ENCODE measurements at places on chromosomes 16 and 17.

GRCh38 chr17:48679385-48680096, 42.8 kb downstream of the PRAC1 start:
- no peak for DNase-seq

DNA sequence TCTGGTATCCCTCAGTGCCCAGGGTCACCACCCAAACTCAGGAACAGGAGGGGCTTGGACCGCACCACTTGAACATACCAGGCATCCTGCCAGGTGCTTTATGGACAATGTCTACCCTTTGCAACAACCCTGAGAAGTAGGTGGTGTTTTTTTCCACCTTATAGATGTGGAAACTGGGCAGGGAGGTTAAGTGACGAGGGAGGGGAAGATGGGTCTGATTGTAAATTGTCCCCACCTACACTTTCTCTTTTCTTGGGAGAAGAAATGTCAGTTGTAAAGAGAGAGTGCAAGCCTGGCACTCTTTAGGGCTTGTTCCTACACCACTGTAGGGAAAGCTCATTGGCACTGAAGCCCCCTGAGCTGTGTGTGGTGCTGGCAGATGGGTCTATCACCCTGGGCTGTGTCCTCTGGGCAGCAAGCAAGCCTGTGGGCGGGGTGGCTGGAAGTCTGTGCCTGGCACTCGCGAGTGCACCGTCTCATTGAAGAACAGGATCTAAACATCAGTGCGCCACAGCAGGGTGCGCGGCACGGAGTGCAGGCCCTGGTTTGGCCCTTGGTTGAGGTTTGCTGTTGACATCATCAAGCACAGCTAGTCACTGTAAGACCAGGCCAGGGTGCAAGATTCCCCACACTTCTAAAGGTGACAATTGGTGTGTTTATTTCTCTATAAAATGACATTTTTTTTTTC, 15.1 kb downstream of the NOD2 start:
- DNase-seq: no peak

DNA sequence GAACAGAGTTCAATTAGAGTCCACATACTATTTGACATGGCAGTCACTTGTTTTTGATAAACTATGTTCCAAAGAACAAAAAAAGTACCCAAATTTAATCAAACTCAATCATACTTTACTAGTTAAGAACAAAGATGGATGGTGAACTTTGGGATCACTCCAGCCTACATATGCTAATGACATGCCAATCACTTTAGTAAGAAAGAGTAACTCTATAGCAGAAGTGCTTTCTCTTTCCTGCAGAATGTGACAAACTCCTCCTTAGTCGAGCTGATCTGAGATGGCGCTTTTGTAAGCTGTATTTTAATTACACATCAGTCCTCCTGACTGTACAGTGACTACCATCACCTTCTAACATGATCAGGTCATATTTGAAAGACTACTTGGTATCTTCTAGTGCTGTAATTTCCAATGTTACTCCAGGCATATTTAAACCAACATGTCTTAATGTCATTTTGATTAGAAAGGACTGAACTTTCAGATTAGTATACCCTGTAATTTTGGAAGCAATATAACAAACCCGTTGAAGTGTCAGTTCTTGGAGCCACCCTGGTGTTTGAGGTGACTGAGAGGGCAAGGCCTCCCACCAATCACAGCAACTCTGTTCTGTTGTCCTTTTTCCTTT, 4.1 kb downstream of the NETO2 start:
- no peak for DNase-seq

DNA sequence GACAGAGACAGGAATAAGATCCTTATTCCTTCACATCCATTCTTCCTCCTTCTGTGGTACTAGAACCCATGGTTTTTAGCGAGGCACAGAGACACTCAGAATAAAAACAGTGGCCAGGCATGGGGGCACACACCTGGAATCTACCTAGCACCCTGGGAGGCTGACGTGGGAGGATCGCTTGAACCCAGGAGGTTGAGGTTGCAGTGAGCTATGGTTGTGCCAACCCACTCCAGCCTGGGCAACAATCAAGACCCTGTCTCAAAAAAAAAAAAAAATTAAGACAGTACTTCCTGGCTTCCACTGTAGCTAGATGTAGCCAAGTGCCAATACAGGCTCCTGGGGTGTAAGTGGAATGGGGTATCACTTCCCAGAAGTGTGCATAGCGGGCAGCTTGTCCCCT, 7.4 kb upstream of the SPNS1 start:
- DNase-seq: no peak

DNA sequence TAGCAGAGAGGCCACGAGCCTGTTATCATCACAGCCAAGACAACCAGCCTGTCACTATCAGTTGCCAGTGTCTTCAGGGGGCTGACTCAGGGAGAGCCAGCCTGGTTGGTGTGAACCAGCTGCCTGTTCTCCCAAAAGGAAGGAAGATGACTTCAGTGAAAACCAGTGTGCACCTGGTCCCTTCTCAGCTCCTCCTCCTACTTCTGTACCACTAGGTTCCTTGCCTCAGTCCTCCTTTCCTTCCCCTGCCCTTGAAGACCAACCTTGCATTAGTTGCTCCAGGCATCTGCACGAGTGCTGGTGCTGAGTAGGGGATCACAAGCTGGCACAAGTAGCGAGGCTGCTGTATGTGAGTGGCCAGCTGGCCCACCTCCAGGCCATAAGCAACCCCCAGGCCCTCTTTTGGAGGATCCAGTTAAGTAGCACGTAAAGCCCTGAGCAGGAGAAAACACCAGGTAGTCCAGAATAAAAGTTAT, 8.5 kb downstream of the TUBG1 start:
- no peak for DNase-seq

GRCh38 chr16:74034862-74035261, 261.8 kb upstream of the PSMD7 start:
- DNase-seq: no peak

DNA sequence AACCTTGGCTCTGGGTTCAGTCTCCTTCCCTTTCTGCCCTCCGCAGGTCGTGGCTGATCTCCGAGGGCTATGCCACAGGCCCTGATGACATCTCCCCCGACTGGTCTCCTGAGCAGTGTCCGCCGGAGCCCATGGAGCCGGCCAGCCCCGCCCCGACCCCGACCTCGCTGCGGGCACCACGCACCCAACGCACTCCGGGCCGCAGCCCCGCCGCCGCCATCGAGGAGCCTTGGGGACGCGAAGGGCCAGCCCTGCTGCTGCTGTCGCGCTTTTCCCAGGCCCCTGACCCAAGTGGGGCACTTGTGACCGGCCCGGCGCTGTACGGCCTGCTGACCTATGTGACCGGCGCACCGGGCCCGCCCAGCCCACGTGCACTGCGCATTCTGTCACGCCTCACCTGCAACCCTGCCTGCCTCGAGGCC, 5.1 kb downstream of the ARMC5 start:
- no peak for DNase-seq

DNA sequence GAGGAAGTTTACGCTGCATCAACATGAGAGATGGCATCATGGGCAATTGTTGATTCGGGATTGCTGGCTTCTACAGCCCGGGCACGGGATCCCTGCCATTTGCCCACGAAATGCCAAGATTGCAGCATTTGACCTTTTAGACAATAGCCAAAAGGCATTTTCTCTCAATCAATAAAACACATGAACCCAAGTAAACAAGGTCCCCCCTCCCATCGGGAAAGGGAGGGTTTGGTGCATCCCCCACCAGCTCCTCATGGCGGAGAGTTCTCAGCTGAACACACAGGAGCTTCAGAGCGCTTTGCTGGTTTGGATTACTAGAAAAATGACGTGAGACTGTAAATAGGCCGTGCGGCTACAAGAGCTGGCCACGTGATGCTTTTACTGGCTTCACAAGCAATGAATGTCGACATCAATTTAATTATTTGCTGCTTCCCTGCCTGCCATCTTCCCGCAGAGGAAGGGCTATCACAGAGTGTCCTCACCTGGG, 147.6 kb downstream of the C16orf95 start:
- DNase-seq: no peak

DNA sequence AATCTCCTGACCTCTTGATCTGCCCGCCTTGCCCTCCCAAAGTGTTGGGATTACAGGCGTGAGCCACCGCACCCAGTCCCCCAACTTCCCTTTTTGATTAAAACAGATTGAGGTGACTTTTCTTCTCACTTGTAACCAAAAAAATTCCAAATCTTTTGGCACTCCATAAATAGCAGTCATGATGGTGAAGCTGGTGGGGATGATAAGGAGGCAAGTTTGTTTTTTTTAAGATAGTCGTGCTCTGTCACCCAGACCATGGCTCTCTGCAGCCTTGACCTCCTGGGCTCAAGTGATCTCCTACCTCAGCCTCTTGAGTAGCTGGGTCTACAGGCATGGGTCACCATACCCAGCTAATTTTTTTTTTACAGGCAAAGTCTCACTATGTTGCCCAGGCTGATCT, 34.7 kb upstream of the PLCG2 start:
- DNase-seq: no peak

GRCh38 chr16:9539346-9539745, 447.9 kb downstream of the HAPSTR1 start:
- DNase-seq: no peak

- DNase-seq: no peak
These were observed 10.2 kb downstream of the MYO19 start for GRCh38 chr17:36524428-36524876.

DNA sequence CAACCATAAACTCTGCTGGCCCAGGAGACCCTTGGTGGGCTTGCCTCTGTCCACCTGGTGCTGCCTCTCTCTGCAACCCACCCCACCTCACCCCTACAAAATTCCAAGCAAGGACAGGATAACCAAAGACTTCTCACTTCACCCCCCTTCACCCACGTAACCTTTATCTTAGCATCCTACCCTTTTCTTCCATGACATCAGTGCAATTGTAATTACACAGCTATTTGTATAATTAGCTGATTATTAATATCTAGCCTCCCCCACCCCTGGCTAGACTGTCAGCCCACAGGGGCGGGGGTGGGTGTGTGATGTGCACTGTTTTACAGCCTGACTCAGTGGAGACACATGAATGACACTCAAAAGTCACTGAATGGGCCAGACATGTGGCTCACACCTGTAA, 262.2 kb downstream of the MRTFB start:
- DNase-seq: no peak

DNA sequence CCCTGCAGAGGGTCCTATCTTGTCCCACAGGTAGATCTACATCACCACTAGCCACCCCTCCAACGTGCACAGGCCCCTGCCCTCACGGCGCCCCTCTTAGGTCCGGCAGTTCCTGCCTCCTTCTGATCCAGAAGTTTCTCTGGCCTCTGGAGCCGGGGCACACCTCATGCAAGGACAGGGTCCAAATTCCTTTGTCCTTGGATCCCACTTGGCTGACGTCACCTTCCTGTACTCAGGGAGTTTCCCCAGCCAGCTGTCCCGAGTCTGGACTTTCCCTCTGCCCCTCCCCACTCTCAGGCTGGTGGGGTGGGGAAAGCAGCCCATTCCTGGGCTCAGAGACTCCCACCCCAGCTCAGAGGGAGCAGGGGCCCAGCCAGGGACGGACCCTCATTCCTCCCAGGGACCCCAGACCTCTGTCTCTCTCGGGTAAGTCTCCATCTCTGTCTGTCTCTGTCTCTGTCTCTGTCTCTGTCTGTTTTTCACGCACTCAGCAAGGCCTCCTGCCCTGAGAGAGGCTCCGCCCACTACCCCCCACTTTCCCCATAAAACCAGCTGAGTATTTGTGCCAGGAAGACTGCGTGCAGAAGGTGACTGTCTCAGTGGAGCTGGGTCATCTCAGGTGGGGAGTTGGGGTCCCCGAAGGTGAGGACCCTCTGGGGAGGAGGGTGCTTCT, at the start of gene IL32:
TSS of gene IL32 (plus strand) at position 572 of the 673 bp plus-strand sequence. CDS start 172 bp downstream, outside the sequence.
- no peak for DNase-seq

DNA sequence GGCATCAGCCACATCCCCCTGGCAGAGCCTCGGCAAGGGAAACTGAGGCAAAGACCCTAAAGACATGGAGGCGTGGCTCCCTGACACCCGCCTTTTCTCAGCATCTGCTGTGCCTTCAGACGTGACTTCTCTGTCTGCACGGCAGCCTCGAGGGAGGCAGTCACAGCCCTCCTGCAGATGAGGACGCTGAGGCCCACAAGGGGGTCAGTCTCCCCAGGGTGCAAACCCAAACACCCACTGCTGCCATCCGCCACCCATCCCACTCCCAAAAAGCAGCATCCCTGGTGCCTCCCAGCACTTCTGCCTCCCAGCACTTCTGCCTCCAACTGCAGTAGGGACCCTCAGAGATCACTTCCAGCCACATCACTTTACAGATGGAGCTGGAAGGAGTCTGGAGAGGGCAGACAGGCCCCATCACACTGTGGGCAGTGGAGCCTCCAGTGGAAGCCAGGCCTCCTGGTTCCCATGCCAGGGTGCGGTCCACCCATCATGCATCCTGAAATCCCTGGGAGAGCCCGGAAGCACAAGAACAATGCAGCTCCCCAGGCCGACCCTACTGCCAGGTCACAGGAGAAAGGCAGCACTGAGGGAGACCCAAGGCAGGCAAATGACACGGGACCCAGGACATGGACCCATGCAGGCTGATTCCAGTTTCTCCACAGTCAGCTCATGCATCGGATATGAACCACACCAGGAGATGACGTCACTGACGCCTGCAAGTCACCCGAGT, 23.8 kb downstream of the KDM8 start:
- DNase-seq: no peak

DNA sequence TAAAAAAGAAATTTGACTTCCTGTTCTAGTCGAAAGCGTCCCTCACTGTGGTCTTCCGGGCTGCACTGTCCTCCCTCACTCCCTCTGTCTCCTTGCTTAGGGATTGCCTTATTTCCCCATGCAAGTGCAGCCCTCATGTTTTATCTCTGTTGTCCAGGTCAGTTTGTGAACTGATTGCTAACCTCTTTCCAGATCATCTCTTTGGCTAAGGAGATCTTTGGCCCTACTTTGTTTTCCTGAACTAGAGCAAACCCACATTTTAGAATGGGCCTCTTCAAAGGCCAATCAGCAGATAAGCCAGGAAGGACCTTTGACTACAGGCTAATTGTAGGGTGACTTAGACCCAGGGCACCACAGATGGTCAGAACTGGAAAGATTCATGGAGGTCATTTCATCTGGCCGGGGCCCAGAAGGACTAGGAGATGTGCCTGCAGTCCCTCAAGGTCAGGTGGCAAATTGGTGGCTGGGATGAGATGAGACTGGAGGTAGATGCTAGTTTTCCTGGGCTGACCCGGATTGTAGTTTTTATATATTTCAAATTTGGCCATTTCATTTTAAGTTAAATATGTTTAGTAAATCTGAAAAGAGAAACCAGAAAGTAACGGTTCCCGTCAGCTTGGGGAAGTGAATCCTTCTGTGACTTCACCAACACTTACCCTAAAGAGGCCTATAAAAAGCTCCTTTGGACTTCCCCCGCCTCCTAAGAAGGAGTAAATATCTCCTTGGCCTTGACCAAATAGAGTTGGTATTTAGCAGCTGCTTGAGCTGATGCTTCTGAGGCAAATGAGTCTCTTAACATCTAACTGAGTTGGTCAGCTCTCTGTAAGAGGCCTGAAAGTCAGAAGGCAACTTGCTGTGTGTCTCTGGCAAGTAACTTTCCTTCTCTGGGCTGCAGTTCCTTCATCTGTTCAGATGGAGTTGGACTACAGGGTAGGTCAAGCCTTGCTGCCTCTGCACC, 6.2 kb upstream of the SLC25A19 start:
- no peak for DNase-seq

- DNase-seq: no peak
These were observed 18.7 kb upstream of the EVI2A start for GRCh38 chr17:31339906-31340661.

Measured in esophagus squamous epithelium (tissue), 5 donors.